Activated CD4-positive, alpha-beta T cell treated with anti-CD3 and anti-CD28 coated beads, Interleukin-2, Interleukin-4, amounts not matched to agents 100 ng/mL and 50 ng/mL, durations not matched to agents 16 hours and 8 hours (primary cell): ENCODE measurements at places on chromosomes 16 and 17.

DNA sequence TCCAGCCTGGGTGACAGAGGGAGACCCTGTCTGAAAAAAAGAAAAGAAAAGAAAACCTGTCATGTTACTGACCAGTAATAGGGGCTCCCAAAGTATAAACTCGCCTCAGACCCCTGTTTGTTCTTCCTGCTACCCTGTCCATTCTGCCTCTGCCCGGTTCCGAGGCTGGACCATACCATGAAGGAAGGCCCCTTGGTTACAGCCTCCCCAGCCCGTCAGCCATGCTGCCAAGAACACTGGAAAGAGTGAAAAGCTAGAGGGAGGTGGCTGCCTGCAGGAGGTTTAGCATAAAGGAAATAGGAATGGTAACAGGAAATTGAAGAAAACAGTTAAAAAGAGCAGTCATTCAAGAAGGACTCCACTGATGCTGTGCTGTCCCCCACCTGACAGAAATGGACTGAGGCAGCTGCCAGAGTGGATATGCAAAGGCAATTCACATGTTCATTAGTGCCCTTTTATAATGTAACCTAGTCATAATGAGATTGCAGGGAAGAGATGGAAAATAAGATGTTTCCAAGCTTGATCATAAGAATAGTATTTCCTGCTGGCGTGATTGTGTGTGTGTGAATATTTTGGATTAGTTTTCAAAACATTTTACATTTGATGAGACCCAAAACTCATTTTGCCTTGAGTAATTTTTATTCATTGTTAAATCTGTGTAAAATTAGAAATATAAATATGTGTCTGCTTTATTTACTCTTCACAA, 102.6 kb downstream of the GOSR1 start:
- DNase-seq, result no peak

- DNase-seq, result no peak
Measured at GRCh38 chr17:43410557-43411368, 12.0 kb downstream of the ARL4D start.

DNA sequence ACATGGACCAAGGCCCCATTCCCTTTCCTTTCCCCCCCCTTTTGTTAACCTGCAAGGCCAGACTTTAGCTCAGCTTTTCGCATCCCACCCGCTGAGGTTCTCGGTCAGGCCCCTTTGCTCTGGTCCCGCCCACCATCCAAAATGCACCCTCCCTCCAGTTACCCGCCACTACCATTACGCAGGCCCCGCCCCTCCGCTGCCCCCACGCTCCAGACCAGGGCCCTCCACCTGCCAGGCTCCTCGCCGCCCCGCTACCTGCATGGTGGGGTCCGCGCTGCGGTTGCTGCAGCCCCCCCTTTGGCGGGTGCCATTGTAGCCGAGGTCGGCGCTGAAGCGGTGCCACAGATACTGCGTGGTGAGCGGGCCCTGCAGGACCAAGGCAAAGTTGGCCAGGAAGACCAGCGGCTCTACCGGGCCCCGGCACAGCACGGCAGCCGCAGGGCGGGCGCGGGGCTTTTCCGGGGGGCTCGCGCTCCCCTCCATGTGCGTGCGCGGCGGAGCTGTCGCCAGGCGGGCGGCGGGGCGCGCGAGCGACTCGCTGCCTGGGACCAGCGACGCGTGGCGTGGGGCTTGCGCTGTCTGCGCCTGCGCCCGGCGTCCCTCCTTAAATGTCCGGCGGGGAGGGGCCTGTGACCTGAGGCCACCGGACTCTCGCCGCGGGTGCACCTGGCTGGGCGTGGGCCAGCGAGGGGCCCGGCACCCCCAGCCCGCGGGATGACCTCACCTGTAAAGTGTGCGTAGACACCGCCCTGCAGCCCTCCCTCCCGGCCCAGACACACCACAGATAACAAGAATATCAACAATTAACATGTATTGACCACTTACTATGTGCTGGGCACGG, at the start of gene SLC46A1:
Gene SLC46A1, minus strand, starts transcription at position 581 of the 841 bp plus-strand sequence. Its CDS starts 98 bp downstream, at position 483.
- peak; percentile 46 for DNase-seq

- DNase-seq, result no peak
Measured at GRCh38 chr16:88471575-88471974, 18.5 kb downstream of the ZFPM1 start.

- no peak for DNase-seq
Measured at GRCh38 chr17:41631025-41631897, 6.9 kb upstream of the KRT17 start.

GRCh38 chr17:77863814-77864161, 94.7 kb upstream of the TNRC6C start:
- no peak for DNase-seq

DNA sequence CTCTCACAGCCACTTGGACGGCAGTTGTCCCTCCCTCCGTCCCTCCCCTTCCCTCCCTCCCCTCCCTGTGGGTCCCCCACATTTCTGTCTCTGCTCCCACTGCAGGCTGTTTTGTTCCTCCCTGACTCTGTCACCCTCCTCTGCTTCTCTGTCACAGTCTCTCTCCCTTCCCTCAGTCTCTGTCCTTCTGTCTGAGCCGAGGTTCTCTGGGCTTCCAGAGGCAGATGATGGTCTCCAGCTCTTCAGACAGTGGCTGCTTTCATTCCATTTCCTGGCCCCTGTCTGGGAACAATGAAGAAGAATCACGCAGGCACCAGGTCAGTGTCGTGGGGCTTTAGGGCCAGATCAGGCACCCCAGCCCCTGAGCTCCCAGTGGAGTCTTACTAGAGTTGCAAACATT, 8.8 kb upstream of the CYB561 start:
- DNase-seq, result no peak

GRCh38 chr16:598823-599739, 9.2 kb downstream of the RAB40C start:
- DNase-seq, result no peak

GRCh38 chr16:70737377-70738082, 51.7 kb upstream of the MTSS2 start:
- DNase-seq, result peak; percentile 90
